RWPE2 (cell line): ENCODE measurements at places on chromosomes 12 and 14.

- H3K4me3 ChIP-seq: no peak overlapping the region
- H3K27ac ChIP-seq: no peak overlapping the region
- H3K4me1 ChIP-seq: no peaks in the 10 kb centered on the region
- no peak for DNase-seq
These were observed 33.6 kb upstream of the COX6A1 start for GRCh38 chr12:120404271-120404670.

- H3K27me3 ChIP-seq: no peaks in the 10 kb centered on the region
- H3K4me1 ChIP-seq: peaks cover 8% of the 10 kb centered on the region
- H3K27ac ChIP-seq: no peak overlapping the region
- no peaks in the 10 kb centered on the region for H3K36me3 ChIP-seq
- no peak for DNase-seq
These were observed 129.9 kb downstream of the WIF1 start for GRCh38 chr12:64991121-64991611.

- no peaks in the 10 kb centered on the region for H3K36me3 ChIP-seq
- H3K4me1 ChIP-seq: peaks cover 46% of the 10 kb centered on the region
- no peak for DNase-seq
- no peaks in the 10 kb centered on the region for H3K27me3 ChIP-seq
These were observed 59.9 kb downstream of the TMCC3 start for GRCh38 chr12:94590428-94590827.

- no peak overlapping the region for H3K4me3 ChIP-seq
- no peaks in the 10 kb centered on the region for H3K4me1 ChIP-seq
- no peak for DNase-seq
- no peaks in the 10 kb centered on the region for H3K36me3 ChIP-seq
- H3K27ac ChIP-seq: no peak overlapping the region
- H3K27me3 ChIP-seq: no peaks in the 10 kb centered on the region
These were observed 215.5 kb downstream of the AEBP2 start for GRCh38 chr12:19654650-19655376.

GRCh38 chr12:96255077-96255476, 60.9 kb downstream of the ELK3 start:
- H3K4me1 ChIP-seq: no peaks in the 10 kb centered on the region
- H3K36me3 ChIP-seq: peaks cover 91% of the 10 kb centered on the region
- H3K4me3 ChIP-seq: no peak overlapping the region
- H3K27me3 ChIP-seq: no peaks in the 10 kb centered on the region
- DNase-seq: no peak

DNA sequence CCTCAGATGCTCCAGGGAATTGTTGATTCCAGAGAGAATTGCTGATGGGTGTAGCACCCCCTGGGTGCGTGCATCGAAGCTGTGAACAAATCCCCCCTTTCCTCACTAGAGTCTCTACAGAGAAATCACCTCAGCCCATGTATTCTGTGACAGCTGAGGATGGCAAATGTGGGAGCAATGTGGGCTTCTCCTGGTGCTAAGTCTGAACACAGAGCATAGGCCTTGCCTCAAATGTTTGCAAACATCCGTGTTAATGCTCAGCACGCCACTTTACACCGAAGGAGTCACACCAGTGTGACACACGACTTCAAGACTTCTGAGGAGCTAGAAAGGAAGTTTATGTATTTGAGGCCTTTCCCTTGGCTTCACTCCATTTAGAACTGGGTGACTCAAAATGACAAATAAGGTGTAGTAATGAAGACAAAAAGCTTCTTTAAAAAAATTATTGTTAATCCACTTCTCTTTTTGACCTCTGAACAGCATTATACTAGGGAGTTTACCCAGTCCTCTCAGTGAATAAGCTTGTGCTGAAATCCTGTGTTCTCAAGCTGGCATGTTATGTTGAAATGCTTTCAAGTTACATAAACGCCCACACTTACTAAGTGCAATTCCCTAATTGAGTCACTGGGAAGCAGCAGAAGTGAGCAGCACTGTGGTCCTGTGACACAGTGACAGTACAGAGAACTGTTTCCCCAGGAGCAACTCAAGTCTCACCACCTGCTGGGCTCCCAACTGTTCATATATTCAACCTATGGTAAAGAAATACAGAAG, 92.9 kb downstream of the FAR2 start:
- no peak overlapping the region for H3K27ac ChIP-seq
- DNase-seq: no peak
- no peaks in the 10 kb centered on the region for H3K27me3 ChIP-seq
- no peaks in the 10 kb centered on the region for H3K36me3 ChIP-seq

DNA sequence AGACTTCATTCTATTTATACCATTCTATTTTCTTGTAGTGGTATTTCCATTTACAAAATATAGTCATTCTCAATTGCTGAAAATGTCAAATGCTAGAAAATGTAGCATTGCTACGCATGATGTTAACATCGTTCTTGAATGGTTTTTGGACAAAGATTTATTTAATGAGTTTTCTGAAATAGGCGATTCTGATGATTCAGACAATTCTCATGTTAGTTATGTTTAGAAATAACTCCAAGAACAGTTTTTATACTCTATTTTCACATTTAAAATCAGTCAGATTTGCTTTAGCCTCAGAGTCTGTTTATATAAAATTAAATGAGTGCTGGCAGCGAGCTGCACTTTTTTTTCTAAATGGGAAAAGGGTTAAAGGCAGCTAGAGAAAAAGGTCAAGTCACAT, 414.8 kb upstream of the MGAT4C start:
- H3K27ac ChIP-seq: no peak overlapping the region
- H3K4me1 ChIP-seq: peaks cover 6% of the 10 kb centered on the region
- H3K27me3 ChIP-seq: no peaks in the 10 kb centered on the region
- DNase-seq: no peak
- no peak overlapping the region for H3K4me3 ChIP-seq
